Glomerular endothelial cell (primary cell): ENCODE measurements at places on chromosomes 6 and 20.

DNA sequence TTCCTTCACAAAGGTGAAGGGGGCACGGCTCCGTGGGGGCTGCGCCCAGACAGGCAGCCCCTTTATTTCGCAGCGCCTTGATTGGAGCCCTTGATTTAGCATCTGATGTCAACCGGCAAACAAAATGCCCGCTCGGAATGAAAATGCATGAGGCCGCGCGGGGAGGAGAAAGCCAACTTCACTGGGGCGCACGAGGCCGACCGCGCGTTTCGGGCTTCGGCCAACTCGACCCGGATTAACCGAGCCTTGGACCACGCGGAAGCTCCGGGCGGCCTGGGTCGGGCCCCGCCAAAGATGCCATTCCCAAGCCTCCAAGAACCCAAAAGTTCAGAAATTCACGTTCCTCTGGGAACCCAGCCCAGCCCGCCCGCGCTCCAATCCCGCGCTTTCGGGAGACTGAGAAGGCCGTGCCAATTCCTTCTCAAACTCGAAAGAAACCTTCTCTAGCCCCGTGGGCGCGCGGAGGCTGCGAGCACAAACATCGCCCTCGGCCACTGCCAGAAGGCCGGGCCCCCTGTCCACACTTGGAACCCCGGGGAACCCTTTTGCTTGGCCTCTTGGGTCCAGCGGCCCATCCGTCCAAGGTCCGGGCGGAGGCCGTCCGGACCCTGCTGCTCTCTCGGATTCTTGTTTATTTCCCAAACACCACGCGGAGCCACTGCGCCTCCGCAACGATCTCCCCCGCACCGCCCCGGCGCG is 879 bp upstream of the INSM1 start:
- no peak for DNase-seq

DNA sequence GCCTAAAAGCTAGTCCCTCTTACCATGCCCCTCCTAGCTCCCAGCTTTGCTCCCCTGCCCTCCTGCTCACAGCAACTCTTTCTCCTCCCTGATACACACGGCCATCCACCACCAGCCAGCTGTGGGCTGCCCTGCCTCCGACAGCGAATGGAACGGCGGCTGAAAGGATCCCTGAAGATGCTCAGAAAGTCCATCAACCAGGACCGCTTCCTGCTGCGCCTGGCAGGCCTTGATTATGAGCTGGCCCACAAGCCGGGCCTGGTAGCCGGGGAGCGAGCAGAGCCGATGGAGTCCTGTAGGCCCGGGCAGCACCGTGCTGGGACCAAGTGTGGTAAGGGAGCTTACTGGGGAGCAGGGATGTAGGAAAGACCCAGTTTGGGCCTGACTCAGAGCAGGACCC is 16.6 kb upstream of the ZNF76 start:
- no peak for DNase-seq

DNA sequence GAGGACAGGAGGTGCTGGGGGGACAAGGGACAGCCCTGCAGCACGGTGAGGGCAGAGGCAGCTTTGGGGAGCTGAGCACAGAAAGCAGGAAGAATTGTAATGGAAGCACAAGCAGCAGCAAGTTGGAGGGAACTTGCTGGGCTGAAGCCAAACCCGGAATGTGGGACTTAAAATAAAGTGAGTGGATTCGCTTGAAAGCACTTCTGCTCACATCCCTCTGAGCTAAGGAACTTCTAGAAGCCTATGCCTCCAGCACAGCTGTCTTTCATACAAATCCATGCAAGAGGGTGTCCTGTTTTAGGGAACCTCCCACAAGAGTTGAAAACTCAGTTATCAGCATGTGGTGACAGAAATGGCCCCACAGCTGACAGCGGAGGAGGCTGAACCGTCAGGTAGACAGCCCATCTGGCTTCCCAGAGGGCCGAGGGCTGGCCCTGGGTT is 71.4 kb upstream of the MLN start:
- DNase-seq, result no peak

DNA sequence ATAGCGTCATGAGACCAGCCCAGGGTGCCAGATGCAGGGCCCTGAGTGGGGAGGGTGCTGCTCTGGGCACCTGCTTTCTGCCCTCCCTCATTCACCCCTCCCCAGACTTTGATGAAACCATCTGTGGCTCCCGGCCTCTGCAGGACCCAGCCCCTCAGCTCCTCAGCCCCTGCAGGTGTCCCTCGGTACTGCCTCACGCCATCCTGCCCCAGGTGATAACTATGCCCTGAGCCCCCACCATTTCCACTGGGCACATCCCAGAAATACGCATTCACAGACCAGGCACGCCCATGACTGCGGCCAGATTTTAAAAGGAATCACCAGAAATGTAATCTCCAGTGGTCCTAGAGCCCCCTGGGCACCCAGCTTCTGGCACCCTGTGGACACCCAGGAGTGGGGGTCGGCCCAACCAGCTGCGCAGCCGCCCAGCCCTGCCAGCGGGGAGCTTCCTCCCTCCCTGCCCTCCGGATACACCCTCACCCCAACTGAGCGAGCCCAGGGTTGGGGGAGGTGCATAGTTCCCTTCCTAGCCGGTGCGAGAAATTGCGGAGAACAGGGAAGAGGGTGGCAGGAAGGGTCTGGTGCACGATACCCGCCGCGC is 615 bp upstream of the NTSR1 start:
- no peak for DNase-seq
